ENCODE measurements at places on chromosomes 5 and 9.

DNA sequence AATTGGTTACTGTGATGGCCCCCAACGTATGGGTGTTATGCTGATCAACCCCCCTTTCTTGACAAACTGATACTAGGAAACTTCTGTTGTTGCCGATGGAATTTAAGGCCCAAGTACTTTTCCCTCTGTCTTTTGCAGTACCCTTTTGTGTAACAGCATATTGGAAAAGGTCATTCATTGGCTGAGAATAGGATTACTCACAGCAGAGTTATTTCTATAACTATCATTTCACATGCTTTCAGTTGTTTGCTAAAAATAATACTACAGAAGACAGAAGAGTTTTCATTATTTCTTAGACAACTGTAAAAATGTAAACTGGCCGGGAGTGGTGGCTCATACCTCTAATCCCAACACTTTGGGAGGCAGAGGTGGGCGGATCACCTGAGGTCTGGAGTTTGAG lies 329.5 kb downstream of the KIAA0825 start:
- no peak for DNase-seq

GRCh38 chr9:73611032-73611431 lies 459.4 kb downstream of the ANXA1 start:
- DNase-seq = no peak

DNA sequence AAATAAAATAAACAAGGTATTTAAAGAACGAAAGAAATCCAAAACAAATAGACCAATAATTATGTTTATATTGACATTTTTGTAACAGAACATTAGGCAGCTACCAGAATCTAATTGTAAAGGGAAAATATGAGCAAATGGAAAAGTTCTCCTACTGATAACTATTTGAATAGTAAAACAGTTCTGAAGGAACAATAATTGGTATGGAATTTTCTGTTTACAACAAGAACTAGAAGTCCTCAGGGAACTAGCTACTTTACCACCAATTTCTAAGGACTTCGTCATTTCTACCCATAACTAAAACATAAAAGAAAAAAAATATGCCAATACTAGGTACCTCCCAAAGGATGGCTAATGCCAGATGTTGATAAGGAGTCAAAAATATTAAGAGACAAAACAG lies 58.5 kb downstream of the AP3B1 start:
- no peak for DNase-seq

- DNase-seq = no peak
Observed at GRCh38 chr5:36239370-36240293, 2.1 kb downstream of the NADK2 start.

DNA sequence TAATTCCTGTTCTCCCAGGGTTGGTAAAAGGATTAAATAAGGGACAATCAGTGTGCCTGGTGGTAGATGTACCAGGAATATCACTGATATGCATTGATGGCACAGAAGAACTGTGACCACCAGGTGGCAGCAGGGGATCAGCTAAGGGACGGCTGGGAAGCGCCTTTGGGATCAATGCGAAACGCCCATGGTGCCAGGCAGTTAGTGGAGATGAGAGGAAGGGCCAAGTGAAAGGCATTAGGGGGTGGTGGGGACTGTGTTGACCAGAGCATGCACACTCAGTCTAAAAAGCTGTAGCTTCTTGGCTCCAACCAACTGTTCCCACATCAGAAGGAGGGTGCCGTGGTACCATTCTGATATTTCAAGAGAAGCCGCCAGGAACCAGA lies 55.6 kb downstream of the ARHGEF37 start:
- peak; percentile 25 for DNase-seq

- DNase-seq = no peak
Observed at GRCh38 chr5:107372723-107373450, 297.9 kb downstream of the EFNA5 start.

- DNase-seq = peak; percentile 94
Observed at GRCh38 chr9:89318123-89319014, at the start of gene SECISBP2. Gene SECISBP2, plus strand, starts transcription at chr9:89318500. Its CDS starts 77 bp downstream, at chr9:89318577.

GRCh38 chr9:127347831-127348776 lies 48.9 kb upstream of the SLC2A8 start:
- DNase-seq = peak; percentile 1

DNA sequence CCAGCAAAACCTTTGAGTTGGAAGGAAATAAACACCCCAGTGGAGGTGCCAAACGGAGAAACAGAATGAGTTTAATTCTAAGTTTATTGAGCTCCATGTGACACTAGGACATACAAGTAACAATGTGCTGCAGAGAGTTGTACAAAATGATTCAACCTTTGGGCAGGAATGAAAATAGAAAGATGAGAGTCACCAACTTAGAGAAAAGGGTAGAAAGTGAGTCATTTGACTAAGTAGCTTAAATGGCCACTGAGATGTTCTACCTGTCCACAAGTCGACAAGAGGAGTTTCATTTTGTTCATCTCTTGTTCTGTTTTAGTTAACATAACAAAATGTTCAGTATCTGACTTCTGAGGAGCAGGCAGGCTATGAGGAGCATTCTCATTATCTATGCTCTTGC lies 284.7 kb downstream of the NR2F1-AS1 start:
- DNase-seq = no peak

GRCh38 chr9:129785866-129786265 lies 17.1 kb upstream of the TOR1B start:
- no peak for DNase-seq

DNA sequence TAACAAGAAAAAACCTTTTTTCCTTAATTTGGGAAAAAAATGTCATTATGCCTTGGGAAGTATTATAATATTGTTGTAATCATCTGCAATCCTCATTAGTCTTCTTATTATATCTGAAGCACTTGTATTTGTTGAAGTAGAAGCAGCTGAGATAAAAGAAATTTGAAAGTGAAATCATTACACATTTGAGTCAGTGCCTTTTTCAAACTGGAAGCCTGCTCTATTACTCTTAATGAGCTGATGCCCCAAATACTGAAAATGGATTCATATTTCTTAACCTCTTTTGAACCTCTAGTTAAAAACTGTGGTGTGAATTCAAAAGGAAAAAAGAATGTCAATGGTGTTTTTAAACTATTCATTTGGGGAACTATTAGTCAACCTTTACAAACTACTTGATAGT lies 1027.7 kb downstream of the NR2F1-AS1 start:
- DNase-seq = no peak

GRCh38 chr5:78190402-78190801 lies 104.1 kb downstream of the AP3B1 start:
- no peak for DNase-seq

GRCh38 chr9:34253460-34253837 lies 74.6 kb downstream of the UBAP1 start:
- no peak for DNase-seq

GRCh38 chr5:14062178-14062577 lies 81.0 kb upstream of the TRIO start:
- DNase-seq = no peak

- no peak for DNase-seq
Observed at GRCh38 chr5:172365948-172366608, 82.5 kb upstream of the UBTD2 start.

GRCh38 chr5:141711687-141712086 lies 29.7 kb upstream of the ARAP3 start:
- DNase-seq = no peak

GRCh38 chr9:19870988-19871387 lies 82.2 kb upstream of the SLC24A2 start:
- no peak for DNase-seq

- no peak for DNase-seq
Observed at GRCh38 chr5:91434348-91434747, 51.2 kb upstream of the ARRDC3 start.

GRCh38 chr5:36928947-36929346 lies 52.4 kb downstream of the NIPBL start:
- DNase-seq = no peak

GRCh38 chr5:2018390-2018724 lies 135.6 kb upstream of the IRX4 start:
- no peak for DNase-seq

DNA sequence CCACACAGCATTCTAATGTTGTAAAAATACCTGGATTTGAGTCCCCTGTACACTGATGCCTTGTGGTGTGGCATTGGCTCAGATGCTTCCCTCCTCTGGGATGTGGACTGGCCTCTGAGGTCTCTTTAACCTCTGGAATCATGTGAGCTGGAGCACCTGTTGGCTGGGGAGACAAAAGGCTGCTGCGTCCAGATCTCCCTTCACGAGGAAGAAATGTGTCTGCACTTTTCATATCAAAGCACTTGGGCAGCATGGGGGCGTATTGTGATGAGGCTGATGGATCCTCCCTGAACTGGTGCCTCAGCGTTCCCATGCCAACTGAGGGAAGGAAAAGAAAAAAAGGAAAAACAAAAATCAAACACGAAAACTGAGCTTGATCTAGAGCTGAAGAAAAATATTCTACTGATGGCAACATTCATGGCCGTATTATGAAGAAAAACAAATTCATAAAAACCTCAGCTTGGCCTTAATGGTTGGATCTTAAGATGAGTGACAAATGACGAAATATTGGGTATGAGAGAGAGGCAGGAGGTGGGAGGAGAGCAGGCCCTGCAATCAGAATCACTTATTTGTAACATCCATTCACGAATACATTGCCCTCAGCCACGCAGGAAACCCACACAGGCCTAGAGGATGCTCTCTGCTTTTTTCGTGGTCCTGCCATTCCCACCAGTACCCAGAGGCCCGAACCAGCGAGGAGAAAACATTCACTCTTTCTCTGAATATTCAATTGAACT lies 26.2 kb downstream of the GRIA1 start:
- DNase-seq = no peak

GRCh38 chr9:87535817-87536539 lies 38.3 kb downstream of the DAPK1 start:
- DNase-seq = no peak

GRCh38 chr5:179794575-179794974 lies 789 bp downstream of the LTC4S start:
- DNase-seq = no peak

- no peak for DNase-seq
Observed at GRCh38 chr5:180668835-180669596, 19.6 kb upstream of the FLT4 start.

DNA sequence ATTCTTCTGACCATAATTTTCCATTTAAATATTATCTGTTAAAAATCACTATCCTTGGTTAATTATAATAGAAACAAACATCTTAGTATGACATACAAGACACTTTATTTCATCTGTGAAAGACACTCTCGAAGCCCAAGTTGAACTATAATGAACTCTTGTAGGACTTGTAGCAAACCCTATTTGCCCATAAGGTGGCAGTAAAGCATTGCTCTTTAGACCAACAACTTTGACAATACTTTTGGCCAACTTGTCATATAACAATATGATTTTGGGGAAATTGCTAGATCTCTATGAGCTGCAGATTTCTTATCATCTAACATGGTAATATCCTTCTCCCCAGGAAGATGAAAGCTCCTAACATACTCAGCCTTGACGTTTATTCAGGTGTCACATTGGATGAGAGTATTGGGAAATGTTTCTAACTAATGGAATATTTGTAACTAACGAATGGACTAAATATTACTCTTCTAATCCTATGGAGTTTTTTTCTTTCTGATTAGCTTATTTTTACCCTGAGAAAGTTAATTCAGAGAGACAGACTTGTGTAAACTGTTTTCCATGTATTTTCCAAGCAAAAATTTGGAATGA lies 11.0 kb downstream of the SPINK14 start:
- peak; percentile 69 for DNase-seq

- no peak for DNase-seq
Observed at GRCh38 chr5:38167562-38167996, 90.8 kb upstream of the EGFLAM start.

DNA sequence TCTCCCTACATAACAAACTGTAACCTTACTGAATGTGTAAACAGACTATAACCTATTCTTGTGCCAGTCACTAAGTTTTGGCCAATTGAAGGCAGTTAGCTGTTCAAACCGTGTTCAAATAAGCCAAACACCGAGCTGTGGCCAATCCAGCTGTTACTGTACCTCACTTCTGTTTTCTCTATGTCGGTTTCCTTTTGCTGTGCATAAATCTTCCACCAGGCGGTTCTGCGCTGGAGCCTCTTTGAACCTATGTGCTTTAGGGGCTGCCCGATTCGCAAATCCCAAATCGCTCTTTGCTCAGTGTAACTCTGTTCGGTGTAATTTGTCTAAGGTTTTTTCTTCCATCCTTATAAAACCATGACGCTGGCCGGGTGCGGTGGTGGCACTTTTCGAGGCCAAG lies 31.8 kb downstream of the F2R start:
- DNase-seq = no peak

GRCh38 chr5:116289276-116289675 lies 204.5 kb downstream of the COMMD10 start:
- DNase-seq = no peak

DNA sequence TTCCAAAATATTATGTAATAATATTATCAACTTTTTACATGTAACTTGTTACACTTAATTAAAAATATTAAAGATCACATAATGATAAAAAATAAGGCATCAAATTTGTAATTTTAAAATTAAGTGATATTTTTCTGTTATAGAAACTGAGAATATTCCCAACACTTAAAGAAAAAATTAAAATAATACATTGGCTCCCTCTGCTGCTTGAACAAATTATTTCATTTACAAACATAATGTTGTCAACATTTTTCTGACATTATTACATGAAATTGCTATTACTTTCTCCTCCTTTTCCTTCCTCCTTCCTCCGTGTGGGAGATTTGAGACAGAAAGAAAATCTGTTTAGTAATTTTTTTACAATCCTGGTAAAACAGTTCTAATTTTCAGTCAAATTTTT lies 42.3 kb downstream of the RNF180 start:
- DNase-seq = no peak

GRCh38 chr5:29134418-29134817 lies 2059.1 kb upstream of the CDH6 start:
- no peak for DNase-seq

- no peak for DNase-seq
Observed at GRCh38 chr9:32899761-32900160, 101.7 kb downstream of the APTX start.

DNA sequence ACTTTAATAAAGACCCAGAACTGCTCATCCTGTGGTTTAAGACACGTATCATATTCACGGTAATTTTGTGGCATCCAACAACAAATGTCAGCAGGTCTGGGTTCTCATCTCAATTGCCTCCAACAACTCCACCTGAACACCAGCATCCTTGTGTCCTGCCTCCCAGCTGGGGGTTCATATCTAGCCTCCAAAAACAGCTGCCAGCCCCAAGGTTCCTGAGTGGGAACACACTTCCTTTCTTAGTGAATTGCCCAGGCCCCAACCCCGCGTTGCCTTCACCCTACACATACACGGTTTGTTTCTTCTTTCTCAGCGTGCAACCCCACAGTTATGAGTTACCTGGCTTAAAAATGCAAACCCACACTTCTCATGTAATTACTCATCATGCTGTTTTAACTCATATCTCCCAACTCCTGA lies 77.9 kb downstream of the SEMA4D start:
- DNase-seq = no peak

DNA sequence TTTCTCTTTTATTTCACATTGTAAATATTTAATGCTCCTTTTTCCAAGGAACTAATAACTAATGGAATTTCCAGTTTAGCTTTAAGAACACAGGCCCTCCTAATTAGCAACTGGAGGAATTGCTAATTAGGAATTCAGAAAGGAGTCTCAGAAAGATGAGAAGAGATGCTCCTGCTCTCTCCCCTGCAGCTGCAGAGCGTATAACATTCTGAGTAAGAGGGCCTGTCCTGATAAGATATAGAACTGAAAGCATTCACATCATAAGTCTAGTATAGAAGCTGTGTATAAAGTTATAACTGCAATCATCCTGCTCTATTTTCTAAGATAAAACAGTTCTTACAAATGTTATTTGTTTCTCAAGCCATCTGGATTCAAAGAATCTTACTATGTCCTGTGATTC lies 83.2 kb downstream of the DTWD2 start:
- DNase-seq = no peak
